ENCODE measurements at places on chromosomes 16 and 17.

GRCh38 chr17:16493531-16494046, 1.6 kb upstream of the LRRC75A start:
- DNase-seq: no peak
- H3K4me3 ChIP-seq: no peak overlapping the region
- peaks cover 54% of the 10 kb centered on the region for H3K27me3 ChIP-seq

- no peaks in the 10 kb centered on the region for H3K27me3 ChIP-seq
- no peak overlapping the region for H3K27ac ChIP-seq
- DNase-seq: no peak
- H3K36me3 ChIP-seq: no peaks in the 10 kb centered on the region
- H3K4me3 ChIP-seq: no peak overlapping the region
Measured at GRCh38 chr17:69454051-69454450, 39.6 kb downstream of the MAP2K6 start.

DNA sequence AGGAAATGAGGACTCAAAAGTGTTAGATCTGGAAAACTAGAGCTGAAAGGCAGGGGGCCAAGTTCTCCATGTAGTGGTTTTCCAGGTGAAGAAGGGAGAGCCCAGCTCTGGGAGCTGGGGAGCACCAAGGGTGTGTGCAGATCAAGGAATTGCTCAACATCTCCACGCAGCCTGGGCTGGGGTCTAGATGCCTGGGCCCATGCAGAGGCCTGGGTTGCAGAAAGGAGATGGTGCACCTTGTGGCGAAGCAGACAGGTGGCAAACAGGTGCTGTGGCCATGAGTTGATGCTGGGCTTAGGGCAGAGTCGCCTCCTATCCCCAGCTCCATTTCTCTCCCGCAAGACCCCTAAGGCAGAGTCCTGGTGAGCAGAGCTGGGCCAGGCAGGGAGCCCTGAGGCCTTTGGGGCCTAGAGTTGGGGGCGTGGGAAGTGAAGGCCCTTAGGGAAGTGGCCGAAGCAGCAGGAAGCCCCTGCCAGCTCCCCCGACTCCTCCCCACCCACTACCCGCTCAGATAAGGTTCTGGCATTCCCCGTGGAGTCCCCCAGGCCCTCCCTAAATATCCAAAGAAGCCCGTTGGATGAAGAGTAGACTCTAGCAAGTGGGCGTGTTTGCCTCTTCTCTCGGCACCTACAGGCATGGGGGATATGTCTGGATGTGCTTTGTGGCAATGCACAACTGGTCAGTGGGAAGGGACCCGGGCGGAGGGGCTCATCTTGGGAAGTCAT, 777 bp downstream of the FOXN1 start:
- H3K27ac ChIP-seq: no peak overlapping the region
- H3K36me3 ChIP-seq: no peaks in the 10 kb centered on the region
- no peaks in the 10 kb centered on the region for H3K27me3 ChIP-seq
- peaks cover 11% of the 10 kb centered on the region for H3K4me1 ChIP-seq

DNA sequence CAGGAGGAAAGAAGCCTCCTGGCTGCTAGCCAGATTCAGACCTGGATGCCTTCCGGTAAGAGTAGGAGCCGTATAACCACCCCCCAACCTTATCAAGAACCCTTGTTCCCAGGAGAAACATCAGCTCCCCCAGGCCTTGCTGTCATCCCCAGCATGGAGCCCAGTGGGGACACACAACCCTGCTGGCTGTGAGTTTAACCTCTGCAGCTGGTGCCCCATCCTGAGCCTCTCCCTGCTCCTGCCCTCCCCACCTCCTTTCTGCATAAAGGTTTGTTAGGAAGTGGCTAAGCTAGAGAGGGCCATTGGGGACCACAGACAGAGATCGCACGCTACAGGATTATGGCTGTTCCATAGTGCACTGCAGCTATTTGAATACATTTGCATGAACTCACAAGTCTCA, 55.5 kb upstream of the RPL38 start:
- no peaks in the 10 kb centered on the region for H3K36me3 ChIP-seq
- DNase-seq: no peak
- H3K4me1 ChIP-seq: no peaks in the 10 kb centered on the region
- no peak overlapping the region for H3K4me3 ChIP-seq
- no peaks in the 10 kb centered on the region for H3K27me3 ChIP-seq

GRCh38 chr16:55672471-55672870, 16.7 kb downstream of the SLC6A2 start:
- H3K4me1 ChIP-seq: no peaks in the 10 kb centered on the region
- no peak overlapping the region for H3K27ac ChIP-seq
- no peak overlapping the region for H3K4me3 ChIP-seq
- H3K36me3 ChIP-seq: no peaks in the 10 kb centered on the region

DNA sequence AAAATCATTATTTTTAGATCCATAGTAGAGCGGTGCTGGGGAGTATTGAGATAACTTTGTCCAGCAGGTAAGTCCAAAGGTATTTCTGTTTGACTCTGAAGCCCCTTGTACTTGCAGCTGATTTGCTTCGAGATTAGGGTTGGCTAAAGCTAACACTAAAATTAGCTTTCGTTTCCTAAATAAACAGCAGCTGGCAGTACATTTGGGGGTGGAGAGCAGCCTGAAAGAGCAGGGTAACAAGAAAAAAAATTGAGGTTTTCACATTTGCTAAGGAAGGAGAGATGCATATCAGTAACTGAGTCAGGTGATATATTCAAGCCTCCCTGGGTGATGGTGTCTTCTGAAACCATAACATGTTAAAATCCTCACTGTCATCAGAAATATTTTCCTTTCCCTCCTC, 37.4 kb upstream of the TMC5 start:
- H3K4me3 ChIP-seq: no peak overlapping the region
- H3K4me1 ChIP-seq: no peaks in the 10 kb centered on the region
- no peak overlapping the region for H3K27ac ChIP-seq
- no peak for DNase-seq
- peaks cover 5% of the 10 kb centered on the region for H3K27me3 ChIP-seq
- no peaks in the 10 kb centered on the region for H3K36me3 ChIP-seq

DNA sequence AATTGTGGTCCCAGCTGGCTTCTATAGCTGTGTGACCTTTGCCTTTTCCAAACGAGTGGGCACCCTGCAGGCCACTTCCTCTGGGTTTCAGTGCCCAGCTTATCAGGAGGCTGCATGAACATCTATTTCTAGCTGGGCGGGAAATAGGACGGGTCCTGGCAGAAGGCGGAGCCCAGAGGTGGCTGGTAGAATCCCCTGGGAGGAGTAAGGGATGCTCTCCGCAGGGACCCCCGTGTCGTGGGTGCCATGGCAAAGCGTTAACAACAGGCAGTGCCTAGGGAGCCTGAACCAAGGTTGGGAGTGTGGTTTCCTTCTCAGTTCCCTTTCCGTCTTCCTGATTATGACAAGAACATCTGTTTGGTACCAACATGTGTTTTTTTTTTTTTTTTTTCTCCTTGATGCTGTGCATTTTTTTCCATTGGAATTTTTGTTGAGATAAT, 58.2 kb downstream of the PLCG2 start:
- H3K4me3 ChIP-seq: no peak overlapping the region
- H3K27ac ChIP-seq: peak overlapping the region; percentile 26
- H3K27me3 ChIP-seq: no peaks in the 10 kb centered on the region
- DNase-seq: no peak

DNA sequence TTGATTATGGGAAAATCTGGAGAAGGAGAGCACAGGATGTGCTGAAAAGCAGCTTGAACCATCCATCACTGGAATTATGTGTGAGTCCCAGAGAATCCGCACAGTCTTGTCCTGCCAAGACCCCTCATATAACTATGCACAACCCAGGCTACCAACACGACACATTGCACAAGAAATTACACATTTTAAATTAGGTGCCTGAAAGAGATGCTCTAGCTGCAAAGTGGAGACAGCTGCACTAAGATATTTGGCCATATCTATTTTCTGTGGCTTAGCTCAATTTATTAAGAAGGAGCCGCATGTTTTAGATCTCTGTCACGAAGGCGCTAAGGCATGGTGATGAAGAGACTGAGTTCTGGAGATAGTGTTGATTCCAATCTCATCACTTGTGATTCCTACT, 1308.4 kb downstream of the CDH8 start:
- H3K4me3 ChIP-seq: no peak overlapping the region
- no peak for DNase-seq
- H3K36me3 ChIP-seq: no peaks in the 10 kb centered on the region
- H3K27ac ChIP-seq: no peak overlapping the region

- H3K27ac ChIP-seq: no peak within 1 kb of the TSS
- H3K4me1 ChIP-seq: peaks cover 38% of the 10 kb centered on the region
- peak; percentile 47 for DNase-seq
- H3K4me3 ChIP-seq: peak within 1 kb of the TSS; percentile 8
- H3K27me3 ChIP-seq: peaks cover 16% of the 10 kb centered on the region
Measured at GRCh38 chr17:75878174-75878998, at the start of gene TRIM47. TRIM47 (minus strand) TSS chr17:75878581; CDS start chr17:75878548, 33 bp downstream.

DNA sequence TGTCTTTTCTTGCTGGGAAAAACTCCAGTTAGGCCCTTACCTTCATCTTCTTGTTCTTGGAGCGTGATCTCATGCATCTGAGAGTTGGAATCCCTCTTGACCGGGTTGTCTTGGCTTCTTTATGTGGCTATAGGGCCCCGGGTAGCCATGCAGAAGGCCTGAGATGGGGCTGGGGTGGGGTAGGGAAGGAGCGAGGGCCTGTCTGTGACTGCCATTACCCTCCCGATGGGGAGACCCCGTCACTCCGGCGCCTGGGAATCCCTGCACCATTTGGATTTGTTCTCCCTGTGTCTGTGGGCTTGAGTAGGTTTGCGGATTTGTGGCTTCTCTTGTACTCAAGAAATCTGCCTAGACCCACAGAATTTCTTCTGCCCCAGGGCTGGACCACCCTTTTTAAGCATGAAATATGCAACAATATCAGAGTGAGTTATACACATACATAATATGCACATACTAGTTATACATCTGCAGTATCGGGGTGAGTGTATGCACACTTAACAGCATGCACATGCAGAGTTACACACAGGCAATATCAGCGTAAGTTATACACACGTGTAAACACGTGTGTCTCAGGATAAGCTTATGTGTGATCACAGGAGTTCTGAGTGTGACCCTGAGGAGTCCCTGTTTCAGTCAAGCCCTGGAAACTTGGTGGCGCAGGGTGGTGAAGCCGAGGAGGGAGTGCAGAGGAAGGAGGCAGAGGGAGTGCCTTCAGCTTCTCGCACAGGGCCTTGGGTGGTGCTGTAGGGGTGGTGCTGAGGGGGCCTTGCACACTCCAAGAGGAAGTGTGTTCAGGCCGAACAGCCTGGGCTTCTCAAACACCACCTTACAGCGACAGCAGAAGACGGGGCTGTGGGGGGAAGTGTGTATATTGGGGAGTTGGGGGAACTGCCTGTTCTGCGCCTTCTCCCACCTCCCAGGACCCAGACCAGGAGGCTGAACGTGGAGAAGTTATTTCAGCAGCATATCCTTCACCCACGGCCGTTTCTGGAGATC, 18.5 kb downstream of the CCDC42 start:
- no peak for DNase-seq
- H3K27ac ChIP-seq: no peak overlapping the region
- peaks cover 12% of the 10 kb centered on the region for H3K4me1 ChIP-seq
- H3K27me3 ChIP-seq: no peaks in the 10 kb centered on the region
- H3K4me3 ChIP-seq: no peak overlapping the region
- H3K36me3 ChIP-seq: no peaks in the 10 kb centered on the region
